ENCODE measurements at places on chromosomes 3 and 15.

- DNase-seq: no peak
These were observed 16.8 kb downstream of the MYO5C start for GRCh38 chr15:52278636-52279367.

GRCh38 chr3:186361762-186362536 is at the start of gene DGKG:
Gene DGKG (minus strand): TSS chr3:186362234. CDS start chr3:186320459, 41,775 bp downstream.
- no peak for DNase-seq

DNA sequence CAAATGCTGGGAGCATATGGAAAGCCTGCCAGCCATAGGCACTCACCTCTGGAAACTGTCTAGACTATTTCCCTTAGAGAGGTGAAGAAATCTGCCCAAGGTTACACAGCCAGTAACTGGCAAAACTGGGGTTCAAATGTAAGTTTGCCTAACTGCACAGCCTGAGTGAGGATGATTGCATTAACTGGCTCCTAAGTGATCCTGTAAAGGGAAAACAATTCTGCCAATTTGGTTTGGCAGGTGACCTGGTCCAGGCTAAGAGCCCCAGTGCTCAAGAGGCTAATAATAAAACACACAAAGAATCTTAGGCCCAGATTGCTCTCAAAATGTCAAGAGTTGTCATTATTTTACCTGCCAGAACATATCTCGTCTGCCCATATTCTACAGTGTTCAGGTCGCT is 43.9 kb upstream of the SPRED1 start:
- no peak for DNase-seq

- DNase-seq: no peak
These were observed 105.0 kb upstream of the GAP43 start for GRCh38 chr3:115518100-115518852.

DNA sequence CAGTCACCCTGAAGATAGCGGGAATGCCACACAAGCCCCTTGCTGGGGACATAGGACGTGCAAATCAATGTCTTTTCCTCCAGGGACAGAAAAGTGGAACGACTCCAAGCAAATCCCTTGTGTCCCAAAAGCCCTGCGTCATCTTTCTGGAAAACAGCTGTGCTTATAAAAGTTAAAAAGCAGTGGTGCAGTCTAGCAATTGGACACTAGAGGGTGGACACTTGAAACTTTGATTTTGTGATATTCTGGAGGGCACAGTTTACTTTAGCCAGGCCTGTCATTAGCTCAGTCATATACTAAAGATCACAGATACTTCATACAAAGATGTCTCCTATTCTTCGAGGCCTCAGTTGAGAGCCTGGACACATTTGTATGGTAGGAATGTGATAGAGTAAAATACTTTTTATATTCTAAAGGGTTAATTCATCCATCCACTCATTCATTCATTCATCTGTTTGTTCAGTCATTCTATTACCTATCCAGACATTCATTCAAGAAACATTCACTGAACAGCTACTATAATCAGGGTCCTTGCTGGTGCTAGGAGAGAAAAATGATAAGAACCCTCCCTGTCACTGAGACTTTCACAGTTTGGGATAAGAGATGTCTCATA is 63.8 kb upstream of the ANKRD34C start:
- no peak for DNase-seq

DNA sequence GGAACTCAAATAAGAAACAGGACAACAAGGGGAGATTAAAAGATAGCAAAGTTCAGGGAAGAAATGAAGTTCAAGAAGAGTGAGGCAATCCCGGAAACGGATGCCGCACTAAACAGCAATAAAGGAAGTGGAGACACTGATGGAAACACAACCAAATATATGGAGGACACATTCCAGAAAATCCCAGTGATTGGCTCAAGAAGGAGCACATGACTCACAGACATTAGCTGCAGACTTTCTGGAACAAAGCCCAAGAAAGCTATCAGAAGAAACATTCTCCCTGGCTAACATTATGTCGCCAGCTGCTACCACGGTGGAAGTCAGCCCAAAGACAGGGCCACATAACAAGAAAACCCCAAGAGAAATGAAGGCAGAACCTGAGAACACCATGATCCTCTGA is 18.1 kb upstream of the VGLL4 start:
- no peak for DNase-seq

DNA sequence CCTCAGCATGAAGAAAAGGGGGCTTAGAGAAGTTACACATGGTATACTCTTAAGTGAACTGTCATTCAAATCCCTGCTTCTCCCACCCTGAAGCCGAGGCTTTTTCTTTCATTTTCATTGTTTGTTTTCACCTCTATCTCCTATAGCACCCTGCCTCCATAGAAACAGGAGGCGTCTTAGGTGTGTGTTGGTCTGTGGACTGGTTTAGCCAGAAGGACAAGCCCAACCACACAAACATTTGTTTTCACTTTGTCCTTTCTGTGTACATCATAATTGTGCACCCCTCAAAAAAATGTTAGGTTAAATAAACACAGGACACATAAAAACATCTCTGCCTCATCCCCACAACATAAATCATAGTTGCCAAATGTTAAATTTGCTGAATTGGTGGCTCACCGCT is 73.3 kb upstream of the UBE2E2 start:
- DNase-seq: no peak

- DNase-seq: no peak
These were observed 145.5 kb upstream of the TPM1 start for GRCh38 chr15:62896969-62897486.

DNA sequence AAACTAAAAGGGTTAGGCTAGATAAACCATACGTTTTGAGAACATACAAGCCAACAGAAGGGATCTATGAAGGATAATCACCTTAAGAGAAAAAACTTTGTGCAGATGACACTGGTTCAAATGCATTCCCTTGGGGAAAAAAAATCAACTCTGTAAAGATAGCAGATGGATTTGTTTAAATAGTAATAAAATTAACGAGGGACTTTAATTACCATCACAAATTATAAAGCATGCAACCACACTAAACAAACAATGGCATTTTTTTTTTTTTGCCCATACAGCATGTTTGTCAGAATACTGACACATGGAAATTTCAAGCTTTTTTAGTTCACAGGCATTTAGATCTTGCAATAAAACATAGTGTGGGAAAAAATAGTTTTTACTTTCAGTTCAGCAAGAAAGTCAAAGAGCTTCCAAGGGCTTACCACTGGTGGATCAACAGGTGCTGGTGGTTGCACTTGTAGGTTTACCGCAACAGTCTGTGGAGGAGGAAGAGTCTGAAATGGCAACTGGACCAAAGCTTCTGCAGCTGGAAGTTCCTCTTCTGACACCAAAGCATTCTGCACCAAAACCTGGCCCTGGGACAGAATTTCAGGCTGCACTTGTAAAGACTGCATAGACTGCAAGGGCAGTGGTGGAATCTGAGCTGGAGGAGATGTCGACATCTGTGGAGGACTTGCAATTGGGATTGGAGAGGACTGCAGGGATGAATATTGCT is 53.1 kb downstream of the PHC3 start:
- no peak for DNase-seq

DNA sequence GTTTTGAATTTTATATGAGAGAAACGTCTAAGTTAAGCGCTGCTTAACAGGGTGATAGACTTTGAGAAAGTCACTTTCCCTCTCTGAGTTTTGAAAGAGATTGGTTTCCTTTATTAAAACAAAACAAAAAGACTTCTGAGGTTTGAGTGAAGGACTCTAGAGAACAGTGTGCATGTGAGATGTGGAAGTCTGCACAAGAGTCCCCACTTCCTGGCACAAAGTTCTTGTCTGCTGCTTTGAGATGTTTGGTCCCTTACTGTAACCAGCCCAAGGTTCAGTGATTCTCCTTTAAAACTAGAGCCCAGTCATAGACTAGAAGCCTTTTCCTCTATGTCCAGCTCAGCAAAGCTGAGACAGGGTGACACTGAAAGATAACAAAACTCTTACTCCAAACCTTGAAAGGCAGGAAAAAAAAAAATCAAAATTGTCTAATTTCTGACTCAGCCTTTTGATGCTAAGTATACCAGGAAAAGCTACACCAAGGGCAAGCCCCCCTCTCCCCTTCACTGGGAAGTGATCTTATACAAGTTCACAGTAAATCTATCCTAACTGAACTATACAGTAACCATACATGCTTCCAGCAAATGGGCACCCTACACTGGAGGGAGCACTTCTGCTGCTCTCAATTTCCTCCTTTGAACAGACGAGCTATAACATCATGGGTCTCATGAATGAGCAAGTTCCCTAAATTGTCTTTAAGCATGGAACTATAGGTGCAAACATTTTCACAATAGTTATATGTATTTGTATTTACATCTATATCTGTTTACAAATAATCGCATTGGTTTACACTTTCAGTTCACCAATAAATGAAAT is 2.3 kb downstream of the POPDC2 start:
- DNase-seq: no peak

DNA sequence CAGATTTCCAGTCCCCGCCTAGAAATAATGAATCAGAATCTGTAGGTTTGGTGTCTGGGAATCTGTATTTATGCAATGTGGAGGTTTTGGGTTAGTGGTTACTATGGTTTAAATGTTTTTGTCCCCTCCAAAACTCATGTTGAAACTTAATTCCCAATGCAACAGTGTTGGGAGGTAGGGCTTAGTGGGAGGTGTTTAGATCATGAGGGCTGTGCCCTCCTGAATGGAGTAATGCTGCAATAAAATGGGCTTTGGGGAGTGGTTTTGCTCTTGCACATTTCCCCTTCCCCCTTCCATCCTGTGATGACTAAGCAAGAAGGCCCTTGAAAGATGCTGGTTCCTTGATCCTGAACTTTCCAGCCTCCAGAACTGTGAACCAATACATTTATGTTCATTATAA is 9.2 kb upstream of the RFC4 start:
- DNase-seq: no peak

DNA sequence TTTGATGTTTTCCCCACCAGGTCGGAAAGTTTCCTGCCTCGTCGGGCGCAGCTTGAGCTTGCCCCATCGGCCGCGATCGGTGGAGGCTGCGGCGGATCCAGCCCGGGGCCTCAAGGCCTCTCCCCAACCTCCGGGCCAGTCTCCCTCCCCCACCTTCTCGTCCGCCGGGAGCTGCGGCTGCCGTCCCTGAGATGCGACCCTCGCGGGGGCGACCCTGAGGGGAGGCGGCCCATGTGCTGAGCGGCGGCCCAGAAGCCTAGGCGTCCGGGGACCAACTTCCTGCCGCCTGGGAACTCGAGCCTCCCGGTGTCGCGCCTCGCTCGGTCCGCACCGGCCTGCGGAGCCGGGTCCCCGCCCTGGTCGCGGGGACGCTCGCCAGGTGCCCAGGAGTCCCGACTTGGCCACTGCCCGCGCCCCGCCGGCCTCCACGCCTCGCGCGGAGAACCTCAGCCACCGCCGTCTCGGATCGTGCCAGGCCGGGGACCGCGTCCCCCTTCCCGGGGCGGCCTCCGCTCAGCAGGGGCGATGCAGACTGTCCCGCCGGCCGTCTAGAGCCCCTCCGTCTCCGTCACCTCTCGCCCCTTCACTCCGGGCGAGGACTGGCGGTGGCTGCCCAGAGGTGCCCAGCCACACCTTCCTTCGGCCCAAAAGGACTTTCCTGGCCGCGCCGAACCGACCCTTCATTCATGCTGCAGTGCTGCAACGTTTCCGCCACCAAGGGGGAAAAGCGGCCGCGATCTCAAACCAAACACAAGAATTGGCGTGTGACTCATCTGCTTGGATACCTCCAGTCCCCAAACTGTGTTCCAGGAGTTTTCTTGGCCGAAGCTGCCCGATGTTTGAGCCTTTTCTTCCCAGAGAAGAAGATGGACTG is 656 bp downstream of the SLMAP start:
- peak; percentile 14 for DNase-seq

- no peak for DNase-seq
These were observed 58.9 kb downstream of the TLE3 start for GRCh38 chr15:70038730-70039392.

DNA sequence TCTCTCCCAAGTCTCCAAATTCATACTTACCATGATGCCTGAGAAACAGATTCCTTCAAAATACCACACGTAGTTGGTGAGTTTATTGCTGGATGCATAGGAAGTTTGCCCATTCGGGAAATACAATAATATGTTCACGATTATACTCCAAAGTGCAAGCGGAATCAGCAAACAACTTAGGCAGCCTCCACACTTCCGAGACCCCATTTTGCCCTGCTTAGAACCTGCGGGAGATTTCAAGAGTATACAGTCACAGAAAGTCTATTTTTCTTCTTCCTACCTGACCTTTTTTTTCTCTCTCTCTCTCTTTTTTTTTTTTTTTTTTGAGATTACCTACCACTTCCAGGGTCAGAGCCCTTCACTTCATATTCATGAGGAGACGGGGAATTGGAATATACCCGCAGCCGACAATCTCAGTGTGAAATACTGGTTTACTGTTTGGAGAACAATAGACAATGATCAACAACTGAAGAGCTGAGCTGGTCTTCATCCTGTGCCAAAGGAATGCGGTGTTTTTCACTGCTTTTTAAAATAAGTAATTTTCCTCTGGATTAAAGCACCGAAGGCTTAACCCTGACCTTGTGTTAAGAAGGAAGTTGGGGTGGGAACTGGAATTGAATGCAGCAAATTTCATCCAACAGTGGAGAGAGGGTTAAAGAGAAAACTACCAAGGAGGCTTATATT is at the start of gene TM4SF18:
Gene TM4SF18, minus strand, starts transcription at position 461 of the 684 bp plus-strand sequence. Its CDS starts 254 bp downstream, at position 207.
- no peak for DNase-seq

GRCh38 chr3:133934996-133935842 is 39.5 kb upstream of the RAB6B start:
- no peak for DNase-seq

GRCh38 chr3:9879830-9880549 is at the start of gene CIDEC:
Gene CIDEC (minus strand): TSS chr3:9880253. CDS start chr3:9878486, 1,767 bp downstream.
- DNase-seq: no peak

DNA sequence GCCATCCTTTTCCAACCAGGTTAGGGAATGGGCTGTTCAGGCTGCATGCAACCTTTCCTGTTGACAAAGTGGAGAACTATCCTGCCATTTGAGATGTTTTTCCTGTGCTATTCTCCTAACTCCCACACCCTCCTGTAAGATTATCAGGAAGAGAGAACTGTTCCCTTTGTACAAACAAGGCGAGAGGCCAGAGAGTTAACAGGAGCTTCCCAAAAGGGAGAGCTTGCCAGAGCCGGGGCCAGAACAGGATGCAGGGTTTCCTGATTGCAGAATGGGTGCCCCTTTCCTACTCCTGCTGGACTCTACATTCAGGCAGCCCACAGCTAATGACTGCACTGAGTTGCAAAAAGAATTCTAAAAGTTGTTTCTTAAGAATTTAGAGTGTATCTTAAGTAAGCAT is 17.1 kb downstream of the PML start:
- DNase-seq: no peak

GRCh38 chr3:33751336-33751735 is 33.3 kb upstream of the CLASP2 start:
- DNase-seq: no peak

GRCh38 chr3:170816841-170817240 is 53.2 kb downstream of the RPL22L1 start:
- DNase-seq: no peak

GRCh38 chr3:141392897-141393734 is 24.8 kb downstream of the ZBTB38 start:
- no peak for DNase-seq

GRCh38 chr3:105436687-105437086 is 70.0 kb downstream of the ALCAM start:
- DNase-seq: no peak

GRCh38 chr3:157626817-157627216 is 123.6 kb upstream of the VEPH1 start:
- no peak for DNase-seq

GRCh38 chr3:56458496-56459103 is 9.7 kb downstream of the ERC2 start:
- no peak for DNase-seq

GRCh38 chr3:123753286-123753685 is 130.8 kb downstream of the MYLK start:
- no peak for DNase-seq

GRCh38 chr3:188113756-188114155 is 40.2 kb upstream of the LPP start:
- DNase-seq: no peak

- DNase-seq: no peak
These were observed 17.1 kb downstream of the HEXA start for GRCh38 chr15:72358650-72359171.

GRCh38 chr3:38348903-38349302 is 2.3 kb downstream of the XYLB start:
- DNase-seq: no peak

Measured in activated T-cell treated with anti-CD3 and anti-CD28 coated beads for 1 hour (primary cell).